Foreskin keratinocyte (primary cell): ENCODE measurements at places on chromosomes 7 and 10.
A peak's percentile ranks its signal among the peaks of the same experiment; 100 is the strongest.

GRCh38 chr7:150317748-150318444 is 5.3 kb upstream of the LRRC61 start:
- DNase-seq, result peak; percentile 14

- no peak for DNase-seq
Measured at GRCh38 chr10:43748560-43748959, 99.9 kb upstream of the ZNF32 start.

DNA sequence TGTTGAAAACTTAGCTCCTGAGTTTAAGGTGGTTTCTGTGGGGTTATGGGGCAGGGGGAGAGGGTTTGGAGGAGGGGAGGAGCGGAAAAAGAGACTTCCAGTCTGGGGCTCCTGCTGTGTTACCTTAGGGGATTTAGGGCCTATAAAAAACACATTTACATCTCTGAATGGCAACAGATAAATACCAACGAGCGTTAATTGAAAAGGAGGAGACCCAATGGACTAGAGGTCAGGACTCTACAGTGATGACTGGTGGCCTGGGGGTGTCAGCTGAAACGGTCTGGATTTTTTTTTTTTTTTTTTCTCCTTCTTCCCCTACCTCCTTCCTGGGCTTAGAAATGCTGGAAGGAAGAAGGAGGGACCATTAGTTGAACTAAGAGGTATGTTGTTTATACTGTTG is 47.4 kb downstream of the AUTS2 start:
- DNase-seq, result no peak

DNA sequence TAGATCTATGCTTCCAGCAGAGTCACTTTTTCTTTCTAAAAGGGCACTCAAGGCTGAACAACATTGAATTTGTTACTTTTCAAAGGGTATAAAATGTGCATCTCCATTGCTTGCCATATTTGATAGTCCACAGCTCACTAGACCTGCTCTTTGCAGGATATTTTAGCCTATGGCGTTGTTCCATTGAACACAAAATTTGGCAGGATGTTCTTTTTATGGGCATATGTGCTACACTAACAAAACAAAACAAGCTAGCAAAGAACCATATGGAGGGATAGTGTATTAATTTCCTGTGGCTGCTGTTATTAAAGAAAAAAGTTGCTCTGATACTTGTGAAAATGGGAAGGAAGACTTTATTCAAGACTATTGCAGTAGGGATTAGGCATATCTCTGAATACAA is 828.7 kb downstream of the TYW1 start:
- no peak for DNase-seq

GRCh38 chr7:116933465-116933864 is 19.8 kb upstream of the ST7 start:
- no peak for DNase-seq

GRCh38 chr10:100872034-100872791 is 40.5 kb upstream of the SLF2 start:
- DNase-seq, result no peak

GRCh38 chr10:125868372-125868975 is 12.6 kb downstream of the DHX32 start:
- peak; percentile 8 for DNase-seq

DNA sequence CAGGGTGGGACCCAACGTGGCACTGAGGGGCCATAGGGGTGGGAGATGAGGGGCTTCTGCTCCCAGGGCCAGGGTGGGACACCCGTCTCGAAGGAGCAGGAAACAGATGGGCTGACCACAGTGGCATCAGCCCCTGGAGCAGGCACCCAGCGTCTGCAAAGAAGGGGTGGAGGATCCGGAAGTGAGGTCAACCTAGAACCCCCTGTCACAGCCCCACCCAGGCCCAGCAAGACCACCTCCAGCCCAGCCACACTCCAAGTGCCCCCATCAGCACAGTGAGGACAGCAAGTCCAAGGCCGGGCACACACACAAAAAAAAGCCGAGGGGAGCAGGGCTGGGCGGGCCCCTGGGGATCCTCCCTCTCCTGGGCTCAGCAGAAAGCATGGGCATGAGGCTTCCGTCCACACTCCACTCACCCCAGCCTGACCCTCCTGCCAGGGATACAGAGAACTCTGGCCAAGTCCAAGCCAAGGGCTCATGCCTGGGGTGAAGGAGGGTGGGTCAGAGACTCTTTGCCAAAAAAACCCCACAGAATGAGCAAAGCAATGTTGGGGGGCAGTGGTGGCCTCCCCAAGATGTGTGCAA is 111.0 kb downstream of the FOXL3 start:
- DNase-seq, result no peak

DNA sequence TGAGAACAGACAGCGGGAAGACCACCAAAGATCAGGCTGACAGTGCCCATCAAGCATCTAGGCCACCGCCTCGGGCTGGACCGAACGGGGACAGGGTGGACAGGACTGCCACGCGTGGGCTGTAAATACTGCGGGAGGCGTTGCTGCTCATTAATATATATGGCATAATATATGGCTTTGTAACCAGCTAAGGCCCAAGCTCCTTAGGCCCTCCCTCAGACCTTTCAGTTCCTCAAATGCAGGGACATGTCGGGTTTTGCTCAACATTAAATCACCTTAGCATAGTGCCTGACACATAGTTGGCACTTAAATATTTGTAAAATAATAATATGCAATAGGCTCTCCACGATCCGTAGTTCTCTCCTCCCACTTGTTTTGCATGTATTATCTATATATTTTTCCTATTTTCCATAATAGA is 402 bp upstream of the TMEM168 start:
- DNase-seq, result peak; percentile 54

GRCh38 chr10:73210395-73211105 is 36.5 kb downstream of the DNAJC9 start:
- no peak for DNase-seq

GRCh38 chr7:49333180-49333881 is 409.0 kb downstream of the CDC14C start:
- no peak for DNase-seq

DNA sequence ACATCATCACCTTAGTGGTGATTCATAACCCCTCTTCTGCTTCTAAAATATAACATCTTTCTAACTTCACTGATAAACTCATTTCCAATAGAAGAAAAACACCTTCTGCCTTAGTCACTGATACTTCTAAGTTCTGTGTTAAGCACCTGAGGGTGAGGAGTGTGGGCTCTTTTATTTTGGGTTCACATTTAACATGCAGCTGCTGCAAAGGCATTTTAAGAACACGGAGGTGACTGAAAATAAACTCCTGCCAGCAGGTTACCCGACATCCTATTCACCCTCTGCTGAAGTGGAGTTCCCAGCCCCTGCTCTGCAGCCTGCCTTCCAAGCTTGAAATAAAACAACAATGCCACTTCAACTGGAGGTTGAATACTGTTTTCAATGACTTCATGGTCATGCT is 202.9 kb upstream of the PLXNA4 start:
- peak; percentile 3 for DNase-seq

DNA sequence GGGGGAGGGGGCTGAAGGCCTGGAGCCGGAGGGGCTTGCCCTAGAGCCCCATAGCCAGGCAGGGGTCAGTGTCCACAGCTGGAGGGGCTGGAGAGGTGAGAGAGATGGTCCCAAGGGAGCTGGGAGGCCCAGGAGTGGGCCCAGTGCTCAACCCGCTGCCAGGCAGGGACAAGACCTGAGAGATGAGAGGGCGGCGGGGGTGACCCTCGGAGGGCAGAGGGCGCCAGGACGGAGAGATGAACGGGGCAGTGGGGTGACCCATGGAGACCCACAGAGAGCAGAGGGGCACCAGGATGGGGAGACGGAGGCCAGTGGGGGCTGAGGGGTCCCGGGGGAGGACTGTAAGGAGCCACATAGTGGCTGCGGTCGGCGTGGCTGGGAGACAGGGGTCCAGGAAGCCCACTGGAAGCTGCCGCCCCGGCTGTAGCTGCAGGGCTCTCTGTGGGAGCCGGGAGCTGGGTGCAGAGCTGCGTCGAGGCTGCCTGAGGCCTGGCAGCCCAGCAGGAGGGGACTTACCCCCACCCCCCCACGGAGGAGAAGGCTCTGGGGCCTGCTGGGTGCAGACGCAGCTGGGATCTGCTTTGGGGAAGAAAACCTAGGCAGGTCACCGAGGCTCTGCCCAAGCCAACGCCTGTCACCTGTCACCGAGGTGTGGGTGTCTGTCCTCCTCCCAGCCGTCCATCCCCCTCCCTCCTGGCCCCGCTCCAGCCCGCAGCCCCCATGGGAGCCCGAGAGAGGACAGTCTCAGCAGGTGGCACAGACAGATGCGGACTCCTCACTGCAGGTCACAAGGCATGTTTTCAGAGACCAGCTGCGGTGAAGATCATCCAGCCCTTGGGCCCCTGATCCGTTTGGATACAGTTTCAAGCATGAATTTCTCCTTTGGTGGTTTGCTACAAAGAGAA is 25.1 kb downstream of the PWWP2B start:
- DNase-seq, result no peak
